Stimulated activated CD4-positive, alpha-beta T cell treated with anti-CD3 and anti-CD28 coated beads, Interleukin-1b, Interleukin-23, amount 100 ng/mL, for 24 hours (primary cell): ENCODE measurements at places on chromosomes 2 and 18.
A peak's percentile ranks its signal among the peaks of the same experiment; 100 is the strongest.

GRCh38 chr18:80246445-80247392 is 595 bp downstream of the PARD6G start:
- no peak for DNase-seq

GRCh38 chr2:167844714-167845530 is 402.5 kb downstream of the STK39 start:
- no peak for DNase-seq

GRCh38 chr2:216661639-216662375 is 28.6 kb downstream of the IGFBP2 start:
- no peak for DNase-seq

DNA sequence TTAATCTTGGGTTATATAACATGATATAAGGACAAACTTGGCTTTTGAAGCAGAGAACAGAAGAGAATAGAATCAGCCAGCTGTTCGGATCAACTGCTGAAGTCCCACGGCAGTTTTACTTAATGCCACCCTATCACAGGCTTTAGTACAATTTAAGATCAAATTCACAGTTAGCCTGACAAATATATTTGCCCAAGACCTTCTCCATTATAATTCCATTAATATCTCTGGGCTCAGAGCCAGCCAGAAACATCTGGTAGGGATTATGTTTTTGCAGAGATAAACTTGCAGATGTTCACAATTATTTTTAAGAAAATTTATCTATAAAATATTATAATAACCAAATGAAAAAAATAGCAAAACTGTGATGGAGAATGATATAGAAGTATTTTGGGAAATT is 381.4 kb downstream of the RAD51AP2 start:
- no peak for DNase-seq

GRCh38 chr18:26802330-26803200 is 62.9 kb downstream of the AQP4 start:
- no peak for DNase-seq

GRCh38 chr2:61853847-61854563 is at the start of gene FAM161A:
FAM161A (minus strand) TSS chr2:61854060; CDS start chr2:61854041, 19 bp downstream.
- DNase-seq = peak; percentile 47

GRCh38 chr2:171469176-171469575 is 35.1 kb downstream of the DCAF17 start:
- no peak for DNase-seq

DNA sequence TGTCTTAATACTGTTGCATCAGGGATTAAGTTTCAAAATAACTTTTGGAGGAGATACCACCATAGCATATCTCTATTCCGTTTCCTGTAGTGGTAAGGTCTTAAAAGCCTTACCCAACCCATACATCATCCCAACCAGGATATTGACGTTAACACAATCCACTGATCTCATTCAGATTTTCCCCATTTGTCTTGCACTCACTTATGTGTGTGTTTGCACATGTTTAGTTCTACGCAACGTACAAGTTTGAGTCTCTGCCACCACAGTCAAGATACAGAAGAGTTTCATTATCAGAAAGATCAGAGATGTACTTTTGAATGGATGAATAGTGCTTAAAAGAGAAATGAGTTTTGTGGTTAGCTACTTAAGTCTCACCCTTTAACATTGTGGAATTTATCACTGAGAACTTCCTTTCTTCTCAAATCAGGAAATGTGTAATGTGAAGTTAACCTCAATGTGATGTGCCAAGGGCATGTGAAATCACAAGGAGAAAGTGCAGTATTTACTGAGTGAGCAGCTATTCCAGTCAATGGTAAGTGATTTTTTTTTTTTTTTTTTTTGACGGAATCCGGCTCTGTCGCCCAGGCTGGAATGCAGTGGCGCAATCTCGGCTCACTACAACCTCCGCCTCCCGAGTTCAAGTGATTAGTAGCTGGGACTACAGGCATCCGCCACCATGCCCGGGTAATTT is 69.2 kb upstream of the EPHA4 start:
- no peak for DNase-seq

DNA sequence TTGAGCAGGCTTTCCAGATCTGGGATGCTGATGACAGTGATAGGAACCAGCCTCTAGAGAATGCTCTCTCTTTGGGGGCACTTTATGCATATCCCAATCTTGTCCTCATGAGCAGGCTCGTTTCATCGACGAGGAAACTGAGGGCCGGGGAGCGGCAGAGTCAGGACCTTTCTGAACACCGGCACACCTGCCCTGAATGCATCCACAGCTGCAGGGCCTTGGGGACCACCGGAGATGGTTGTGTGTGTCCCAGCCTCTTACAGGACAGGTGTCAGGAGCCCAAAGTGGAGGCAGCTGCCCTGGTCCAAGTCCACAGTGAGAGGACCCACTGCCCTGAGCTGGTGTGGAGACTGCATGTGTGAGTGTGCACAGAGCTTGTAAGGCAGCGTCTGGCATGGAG is 47.6 kb upstream of the FAHD2A start:
- no peak for DNase-seq

DNA sequence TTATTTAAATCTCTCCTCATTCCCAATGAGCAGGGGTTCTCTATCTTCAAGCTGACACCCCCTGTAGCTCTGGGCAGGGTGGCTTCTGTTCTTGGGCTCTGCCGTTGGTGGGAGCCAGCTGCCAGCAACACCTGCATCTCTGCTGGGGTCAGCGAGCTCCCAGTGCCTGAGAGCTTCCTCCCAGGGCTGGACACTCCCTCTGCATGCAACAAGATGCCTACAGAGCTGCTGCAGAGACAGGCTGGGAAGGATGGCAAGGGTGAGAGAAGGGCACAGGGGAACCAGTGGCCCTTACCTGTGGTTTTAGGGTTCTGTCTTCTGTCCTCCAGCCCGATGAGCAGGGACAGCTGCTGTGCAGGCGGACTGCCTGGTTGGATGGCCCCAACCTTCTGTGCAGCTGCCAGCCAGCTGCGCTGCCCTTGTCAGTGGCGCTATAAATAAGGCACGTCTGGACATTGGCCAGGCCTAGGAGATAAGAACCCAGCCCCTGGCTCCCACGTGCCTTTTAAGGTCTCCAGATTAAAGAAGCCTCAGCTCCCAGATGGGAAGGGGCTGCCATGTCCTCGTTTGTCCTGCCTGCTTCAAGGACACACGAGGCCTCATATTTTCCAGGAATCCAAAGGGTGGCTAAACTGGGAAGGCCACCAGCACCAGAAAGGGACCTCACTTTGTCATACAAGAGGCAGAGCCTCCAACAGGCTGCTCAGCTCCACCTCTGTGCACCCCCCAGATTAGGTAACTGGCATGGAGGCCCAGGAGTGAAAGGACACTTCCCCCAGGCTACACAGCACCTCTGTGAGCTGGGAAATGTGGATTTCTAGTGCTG is 39.5 kb upstream of the FHL2 start:
- no peak for DNase-seq

DNA sequence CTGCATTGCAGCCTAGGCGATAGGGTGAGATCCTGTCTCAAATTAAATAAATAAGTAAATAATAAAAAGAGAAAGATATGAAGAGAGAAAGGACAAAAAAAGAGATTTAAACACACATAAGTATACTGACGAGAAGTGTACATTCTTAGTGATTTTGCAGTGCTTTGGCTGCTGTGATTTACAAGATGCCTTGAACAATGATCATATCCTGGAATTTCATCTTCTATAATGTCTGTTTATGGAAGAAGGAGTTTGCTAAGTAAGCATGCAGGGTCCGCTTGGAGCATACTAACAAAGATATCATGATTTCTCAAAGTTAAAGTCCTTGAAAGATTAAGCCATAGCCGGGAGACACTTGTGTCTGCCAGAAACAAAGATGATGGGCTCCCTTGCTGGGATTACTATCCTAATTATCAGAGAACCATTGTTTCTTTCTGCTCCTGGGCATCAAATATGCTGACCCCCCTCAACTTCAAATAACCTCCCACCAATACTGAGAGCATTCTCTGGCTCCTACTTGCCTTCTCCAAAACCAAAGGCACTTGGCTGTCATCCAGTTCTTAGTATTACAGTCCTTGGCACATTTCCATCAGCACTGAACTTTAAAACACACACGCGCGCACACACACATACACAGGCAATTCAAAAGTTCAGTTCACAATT is 47.5 kb upstream of the STAM2 start:
- no peak for DNase-seq

DNA sequence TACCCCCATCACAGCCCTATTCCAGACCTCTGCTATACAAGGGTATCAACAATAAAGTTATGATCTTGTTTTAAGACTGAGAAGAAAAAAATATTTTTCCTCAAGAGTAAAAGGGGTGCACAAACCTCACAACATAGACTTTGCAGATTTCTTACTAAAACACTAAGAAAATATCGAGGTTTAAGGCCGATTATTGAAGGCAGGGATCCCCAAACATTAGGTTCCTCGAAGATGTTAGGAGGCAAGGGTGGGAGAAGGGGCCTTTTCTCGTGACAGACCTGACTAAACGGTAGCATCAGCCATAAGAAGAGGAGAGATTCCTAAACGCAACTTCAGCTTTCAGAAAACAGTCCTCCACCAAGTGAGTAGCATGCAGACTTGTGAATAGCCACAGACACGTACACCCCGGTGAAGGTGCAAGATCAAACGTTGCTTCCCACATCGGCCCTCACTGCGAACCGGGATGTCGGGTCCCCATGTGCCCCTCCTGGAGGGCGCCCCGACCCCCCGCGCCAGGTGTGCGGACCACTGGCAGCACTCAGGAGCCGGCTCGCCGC is 678 bp downstream of the PIAS2 start:
- no peak for DNase-seq

DNA sequence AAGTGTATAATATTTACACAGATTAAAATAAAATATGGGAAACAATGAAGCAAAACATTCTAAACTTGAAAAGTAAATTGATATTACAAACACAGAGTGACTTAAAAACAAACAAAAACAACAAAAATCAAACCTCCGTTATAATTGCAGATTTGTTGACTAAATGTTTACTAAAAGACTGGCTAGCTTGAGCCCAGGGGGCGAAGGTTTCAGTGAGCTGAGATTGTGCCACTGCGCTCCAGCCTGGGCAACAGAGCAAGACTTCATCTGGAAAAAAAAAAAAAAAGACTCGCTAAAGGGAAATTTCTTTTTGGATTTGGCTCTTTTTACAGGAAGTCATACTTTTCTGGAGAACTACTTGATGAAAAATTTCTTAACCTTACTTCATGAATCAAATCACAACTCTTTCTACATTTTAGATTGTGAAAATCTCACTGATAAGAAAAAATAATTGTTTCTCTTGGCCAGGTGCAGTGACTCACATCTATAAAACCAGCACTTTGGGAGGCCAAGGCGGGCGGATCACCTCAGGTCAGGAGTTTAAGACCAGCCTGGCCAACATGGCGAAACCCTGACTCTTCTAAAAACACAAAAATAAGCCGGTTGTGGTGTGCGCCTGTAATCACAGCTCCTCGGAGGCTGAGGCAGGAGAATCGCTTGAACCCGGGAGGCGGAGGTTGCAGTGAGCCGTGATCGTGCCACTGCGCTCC is 9.7 kb downstream of the TFPI start:
- DNase-seq = no peak

DNA sequence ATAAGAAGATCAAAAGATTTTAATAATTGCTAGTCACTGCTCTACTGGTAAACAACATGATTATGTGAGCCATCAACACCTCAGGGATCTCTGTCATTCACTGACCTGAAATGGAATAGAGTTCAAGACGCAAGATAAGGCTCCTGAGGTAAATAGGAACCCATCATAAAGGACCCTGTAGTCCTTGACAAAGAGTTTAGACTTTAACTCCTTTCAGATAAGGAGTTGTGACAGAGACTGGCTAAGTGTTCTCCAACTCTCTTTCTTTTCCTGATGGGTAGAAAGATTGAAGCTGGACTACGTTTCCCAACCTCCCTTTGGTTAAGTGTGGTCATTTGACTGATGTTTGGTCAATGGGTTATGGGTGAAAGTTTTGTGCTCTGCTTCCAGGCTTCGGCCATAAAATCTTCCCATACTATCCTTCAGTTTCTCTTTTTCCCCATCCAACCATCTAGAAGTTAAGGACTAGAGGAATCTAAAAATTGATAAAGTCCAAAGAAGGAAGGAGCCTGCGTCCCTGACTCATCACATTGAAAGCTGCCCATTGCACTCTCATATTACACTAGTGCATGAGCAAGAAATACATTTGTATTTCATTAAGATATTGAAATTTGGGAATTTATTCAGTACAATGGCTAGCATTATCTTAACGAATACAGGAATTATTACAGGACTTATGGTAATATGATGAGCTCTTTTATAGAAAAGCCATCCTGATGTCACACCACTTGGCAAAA is 293.7 kb upstream of the ACVR2A start:
- DNase-seq = no peak

- no peak for DNase-seq
Observed at GRCh38 chr2:219722276-219722879, 94.9 kb downstream of the SLC4A3 start.

- DNase-seq = no peak
Observed at GRCh38 chr18:56445422-56445821, 193.0 kb downstream of the TXNL1 start.

DNA sequence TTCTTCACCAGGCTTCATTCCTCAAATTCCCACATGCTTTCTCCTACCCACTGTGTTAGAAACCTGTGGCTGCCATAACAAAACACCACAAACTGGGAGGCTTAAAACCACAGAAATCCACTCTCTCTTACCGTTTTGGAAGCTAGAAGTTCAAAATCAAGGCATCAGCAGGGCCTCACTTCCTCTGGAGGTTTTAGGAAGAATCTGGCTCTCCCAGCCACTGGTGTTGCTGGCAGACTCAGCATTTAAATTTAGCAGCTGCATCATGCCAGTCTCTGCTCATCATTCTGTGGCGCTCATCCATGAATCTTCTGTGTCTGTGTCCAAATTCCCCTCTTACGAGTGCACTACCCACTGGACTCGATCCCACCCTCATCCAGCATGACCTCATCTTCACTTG is 248.5 kb downstream of the ZNF516 start:
- DNase-seq = no peak

GRCh38 chr2:16626497-16626896 is 39.1 kb downstream of the CYRIA start:
- DNase-seq = no peak

GRCh38 chr2:178478130-178478438 is 316 bp downstream of the FKBP7 start:
- no peak for DNase-seq

DNA sequence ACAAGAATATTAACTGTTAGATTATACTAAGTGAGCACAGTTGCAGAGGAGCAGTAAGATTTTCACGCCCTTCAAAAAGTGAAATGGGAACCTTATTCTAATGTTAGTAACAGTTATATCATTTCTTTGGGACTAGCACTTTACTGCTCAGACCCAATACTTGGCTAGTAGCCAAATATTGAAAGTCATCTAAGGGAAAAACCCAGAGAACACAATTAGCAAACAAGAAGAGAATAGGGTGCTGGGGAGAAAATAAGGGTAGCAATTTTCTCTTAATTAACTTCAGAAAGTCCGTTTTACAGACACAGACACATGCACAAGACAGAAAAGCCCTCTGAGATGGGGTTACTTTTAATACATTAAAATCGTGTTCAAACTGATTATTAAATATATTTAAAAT is 71.8 kb downstream of the ID2 start:
- DNase-seq = no peak

DNA sequence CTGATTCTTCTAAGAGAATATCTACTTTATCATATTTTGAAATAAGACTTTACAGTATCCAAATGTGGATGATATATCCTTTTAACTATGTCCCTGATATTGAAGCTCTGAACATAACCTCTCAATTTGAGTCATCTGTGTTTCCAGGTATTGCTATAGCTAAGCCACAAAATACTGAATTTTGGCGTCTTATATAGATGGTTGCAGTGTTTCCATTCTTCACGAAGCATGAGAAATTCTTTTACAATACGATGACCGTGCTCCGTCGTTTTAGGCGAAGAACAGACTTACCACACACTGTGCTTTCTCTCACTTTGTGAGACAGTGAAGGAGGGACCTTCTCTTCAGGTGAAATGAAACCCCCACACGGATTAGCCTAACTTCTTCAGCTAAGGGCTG is 45.3 kb downstream of the LRRFIP1 start:
- DNase-seq = no peak

- no peak for DNase-seq
Observed at GRCh38 chr2:72965770-72966450, 48.6 kb downstream of the EMX1 start.
